Skeletal muscle cell (primary cell): ENCODE measurements at places on chromosomes 13 and 19.

- DNase-seq = no peak
Observed at GRCh38 chr13:93767180-93767916, 540.7 kb downstream of the GPC6 start.

DNA sequence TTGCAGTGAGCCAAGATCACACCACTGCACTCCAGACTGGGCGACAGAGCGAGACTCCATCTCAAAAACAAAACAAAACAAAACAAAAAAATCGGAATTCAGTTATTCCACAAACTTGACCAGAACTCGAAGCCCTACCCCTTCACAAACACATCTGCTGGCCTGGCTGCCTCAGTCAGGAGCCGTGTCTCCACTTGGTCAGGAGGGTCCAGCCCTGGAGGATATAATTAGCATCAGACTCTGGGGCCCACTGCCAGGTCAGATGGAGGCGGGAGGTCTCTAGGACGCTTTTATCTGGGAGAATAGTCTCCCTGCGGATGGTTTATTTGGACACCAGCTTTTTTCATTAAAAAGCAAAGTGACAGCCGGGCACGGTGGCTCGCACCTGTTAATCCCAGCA lies 8.0 kb downstream of the ELL start:
- no peak for DNase-seq

DNA sequence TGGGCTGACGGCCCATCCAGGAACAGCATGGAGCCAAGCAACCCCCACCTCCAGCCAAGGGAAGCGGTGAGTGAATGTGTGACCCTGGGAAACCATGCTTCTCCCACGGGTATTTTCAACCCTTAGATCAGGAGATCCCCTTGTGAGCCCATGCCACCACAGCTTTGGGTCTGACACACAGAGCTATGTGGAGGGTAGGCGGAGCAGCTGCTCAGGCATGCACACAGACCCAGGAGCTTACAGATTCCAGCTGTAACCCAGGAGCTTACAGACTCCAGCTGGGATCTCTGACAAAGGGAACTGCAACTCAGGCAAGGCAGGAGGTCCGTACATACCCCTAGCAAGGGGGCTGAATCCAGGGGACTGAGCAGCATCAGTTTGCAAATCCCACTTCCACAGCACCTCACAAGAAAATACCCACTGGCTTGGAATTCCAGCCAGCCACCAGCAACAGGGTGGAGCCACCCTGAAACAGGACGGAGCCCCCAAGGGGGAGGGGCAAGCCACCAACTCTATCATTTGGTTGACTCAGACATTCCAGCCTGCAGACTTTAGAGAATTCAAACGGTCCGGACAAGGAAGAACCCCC lies 40.8 kb upstream of the RFXAP start:
- DNase-seq = peak; percentile 59

DNA sequence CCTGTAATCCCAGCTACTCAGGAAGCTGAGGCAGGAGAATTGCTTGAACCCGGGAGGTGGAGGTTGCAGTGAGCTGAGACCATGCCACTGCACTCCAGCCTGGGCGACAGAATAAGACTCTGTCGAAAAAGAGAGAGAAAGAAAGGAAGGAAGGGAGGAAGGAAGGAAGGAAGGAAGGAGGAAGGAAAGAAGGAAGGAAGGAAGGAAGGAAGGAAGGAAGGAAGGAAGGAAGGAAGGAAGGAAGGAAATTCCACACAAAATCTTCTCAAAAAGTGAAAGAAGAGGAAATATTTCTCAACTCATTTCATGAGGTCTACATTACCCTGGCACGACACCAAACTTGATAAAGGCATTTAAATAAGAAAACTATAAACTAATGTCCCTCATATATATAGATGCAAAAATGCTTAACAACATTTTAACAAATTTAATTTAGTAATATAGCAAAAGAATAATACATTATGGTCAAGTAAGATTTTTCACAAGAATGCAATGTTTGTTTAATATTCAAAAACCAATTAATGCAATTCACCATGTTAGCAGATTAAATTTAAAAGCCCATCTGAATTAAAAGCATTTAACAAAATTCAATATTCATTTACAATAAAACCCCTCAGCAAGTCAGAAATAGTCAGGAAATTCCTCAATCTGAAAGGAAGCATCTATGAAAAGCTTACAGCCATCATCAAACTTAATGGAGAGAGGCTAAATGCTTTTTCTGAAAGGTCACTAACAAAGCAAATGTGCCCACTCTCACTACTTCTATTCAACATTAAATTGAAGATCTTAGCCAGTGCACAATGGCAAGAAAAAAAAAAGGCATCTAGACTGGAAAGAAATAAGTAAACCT lies 12.0 kb upstream of the CPB2 start:
- no peak for DNase-seq

- no peak for DNase-seq
Observed at GRCh38 chr13:93794197-93794885, 567.7 kb downstream of the GPC6 start.

DNA sequence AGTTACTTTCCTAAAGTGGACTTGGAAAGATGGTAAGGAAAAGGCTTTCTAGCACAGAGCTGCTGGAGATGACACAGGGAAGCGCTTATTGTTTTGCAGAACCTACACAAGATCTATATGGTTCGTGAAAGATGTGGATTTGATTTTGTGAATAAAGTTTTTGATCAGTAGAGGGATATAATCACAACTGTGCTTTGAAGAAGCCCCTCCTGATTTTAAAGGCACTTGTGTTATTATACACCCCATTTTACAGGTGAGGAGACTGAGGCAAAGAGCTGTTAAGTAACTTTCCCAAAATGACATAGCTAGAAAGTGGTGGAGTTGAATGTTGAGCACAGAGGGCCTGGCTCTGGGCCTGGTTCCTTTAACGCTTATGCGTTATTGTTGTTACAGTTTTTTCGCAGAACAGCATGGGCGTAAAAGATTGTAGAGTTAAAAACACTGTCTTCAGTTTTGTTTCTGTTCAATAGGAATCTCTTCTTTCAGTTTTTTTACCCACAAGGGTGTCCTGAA lies 1.4 kb downstream of the TDRD3 start:
- DNase-seq = no peak

GRCh38 chr13:97468331-97468730 lies 34.4 kb downstream of the RAP2A start:
- DNase-seq = no peak

DNA sequence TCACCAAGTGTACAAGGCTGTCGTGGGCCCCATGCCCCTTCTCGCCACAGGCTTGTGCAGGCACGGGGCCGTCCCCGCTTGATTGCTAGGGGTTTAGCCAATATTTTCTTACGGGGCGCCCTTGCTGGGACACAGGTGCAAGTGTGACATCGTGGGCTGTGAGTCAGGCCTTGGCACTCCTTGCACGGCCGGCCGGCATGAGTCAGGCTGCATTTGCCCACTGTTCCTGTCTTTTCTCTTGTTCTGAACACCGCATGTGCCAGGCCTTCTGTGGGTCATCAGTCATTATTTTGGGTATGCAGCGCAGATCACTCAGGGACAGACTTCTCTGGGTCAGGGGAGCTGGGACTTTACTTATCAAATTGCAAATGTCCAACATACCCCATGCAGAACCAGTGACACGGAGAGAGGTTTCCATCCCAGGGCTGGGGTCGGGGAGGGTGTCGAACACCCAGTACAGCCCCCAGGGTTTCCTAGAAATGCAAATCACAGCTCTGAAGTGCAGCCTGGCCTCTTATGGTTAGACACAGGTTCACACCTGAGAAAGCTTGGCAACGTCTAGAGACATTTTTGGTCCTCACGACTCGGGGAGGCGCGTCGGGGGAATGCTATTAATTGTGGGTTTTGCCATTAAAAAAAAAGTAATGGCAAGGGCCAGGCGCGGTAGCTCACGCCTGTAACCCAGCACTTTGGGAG lies 22.5 kb upstream of the KLF2 start:
- DNase-seq = peak; percentile 31

GRCh38 chr13:23292586-23292985 lies 111.8 kb downstream of the SGCG start:
- DNase-seq = no peak

DNA sequence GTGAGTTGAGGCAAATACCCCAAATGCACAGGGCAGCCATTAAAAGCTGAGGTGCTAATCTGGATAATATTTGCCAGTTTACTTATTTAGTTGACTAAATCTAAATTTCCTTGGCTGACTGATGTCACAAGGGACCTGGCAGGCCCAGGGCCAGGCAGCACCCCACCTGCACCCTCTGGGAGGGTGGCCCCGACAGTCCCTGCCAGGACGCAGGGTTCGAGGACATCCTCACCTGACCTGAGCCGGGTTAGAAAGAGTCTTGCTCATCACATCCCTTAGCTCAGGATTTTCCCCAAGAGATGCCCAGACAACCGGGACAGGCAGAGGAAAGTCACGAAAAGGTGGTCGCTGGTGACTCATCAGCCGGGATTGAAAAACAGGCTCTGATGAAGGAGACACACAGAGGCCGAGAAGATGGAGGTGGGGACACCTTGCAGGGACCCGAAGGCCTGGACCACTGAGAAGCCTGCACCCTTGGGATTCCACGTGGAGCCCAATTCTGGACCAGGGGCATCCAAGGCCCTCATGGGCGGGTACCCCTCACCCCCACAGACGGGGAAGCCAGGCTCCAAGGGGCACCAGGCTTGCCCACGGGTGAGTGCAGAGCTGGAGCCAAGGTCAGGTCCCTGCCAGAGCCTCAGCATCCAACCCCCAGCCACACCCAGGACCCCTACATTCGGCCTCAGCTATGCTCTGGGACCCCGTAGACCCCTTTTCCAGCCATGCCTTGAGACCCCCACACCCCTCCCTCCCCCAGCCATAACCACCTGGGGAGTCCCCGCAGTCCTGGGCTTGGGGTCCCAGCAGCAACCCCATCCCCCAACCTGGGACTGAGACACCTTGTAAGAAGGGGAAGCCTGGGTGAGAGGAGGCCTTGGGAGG lies 103.2 kb downstream of the SOX1 start:
- no peak for DNase-seq

- no peak for DNase-seq
Observed at GRCh38 chr19:47699360-47699917, 13.8 kb upstream of the EHD2 start.
